ENCODE measurements at places on chromosomes 6 and 20. TPM values are rescaled to one million over a fixed set of nuclear protein-coding genes. Genes with fewer than 3 reads are reported as not detected.

Gene FAM210B
- 48.4 TPM for total RNA-seq

Gene MEP1A
- not detected for total RNA-seq

Gene WFDC12
- not detected for total RNA-seq

Gene ERVFRD-1
- total RNA-seq = not detected

Gene PBOV1
- total RNA-seq = not detected

Gene ENPP4
- total RNA-seq = 0.29 TPM

Gene SEL1L2
- not detected for total RNA-seq

Gene FAM217A
- total RNA-seq = not detected

Gene TNFRSF6B
- 0.36 TPM for total RNA-seq

Gene EFCAB8
- total RNA-seq = 0.10 TPM

Gene CTNNBL1
- 57.9 TPM for total RNA-seq

All from RPMI7951 (cell line).